ENCODE measurements at places on chromosomes 5 and 9. TPM values are rescaled to one million over a fixed set of nuclear protein-coding genes. Genes with fewer than 3 reads are reported as not detected.

GRCh38 chr5:173789031-173789920 is 98.9 kb upstream of the CPEB4 start:
- peak overlapping the region; percentile 49 for H3K27ac ChIP-seq
- H3K27me3 ChIP-seq: no peaks in the 10 kb centered on the region
- H3K4me3 ChIP-seq: no peak overlapping the region
- H3K36me3 ChIP-seq: no peaks in the 10 kb centered on the region
- peaks cover 20% of the 10 kb centered on the region for H3K4me1 ChIP-seq
- DNase-seq: peak; percentile 92

- no peaks in the 10 kb centered on the region for H3K36me3 ChIP-seq
- no peak for DNase-seq
- no peak overlapping the region for H3K27ac ChIP-seq
Measured at GRCh38 chr5:57349214-57349613, 133.4 kb downstream of the ACTBL2 start.

The FAM169A gene
- under 0.01 TPM for total RNA-seq

DNA sequence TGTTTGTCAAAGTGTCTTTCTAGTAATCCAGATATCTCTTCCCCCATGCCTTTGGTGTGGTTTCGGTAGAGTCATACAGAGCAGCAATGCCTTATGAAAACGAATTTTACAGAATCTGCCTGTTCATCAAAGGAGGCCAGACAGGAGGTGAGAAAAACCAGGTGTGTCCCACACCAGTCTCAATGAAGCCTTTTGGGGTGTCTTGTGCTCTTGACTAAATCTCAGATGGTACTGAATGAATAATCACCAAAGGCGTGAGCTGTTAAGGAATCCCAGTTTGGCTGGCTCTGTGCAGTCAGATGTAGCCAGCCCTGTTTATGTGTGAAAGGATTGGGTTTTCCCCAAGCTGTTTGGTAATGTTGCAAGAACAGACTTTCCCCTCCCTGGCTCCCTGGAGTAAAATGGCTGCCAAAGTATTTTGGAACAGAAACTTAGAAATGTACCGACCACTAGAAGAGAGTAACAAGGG is 70.8 kb upstream of the CDKN2B start:
- no peaks in the 10 kb centered on the region for H3K36me3 ChIP-seq
- peak overlapping the region; percentile 21 for H3K27ac ChIP-seq
- H3K27me3 ChIP-seq: no peaks in the 10 kb centered on the region
- H3K4me1 ChIP-seq: peaks cover 18% of the 10 kb centered on the region
- H3K4me3 ChIP-seq: no peak overlapping the region

- H3K27ac ChIP-seq: no peak overlapping the region
- H3K36me3 ChIP-seq: no peaks in the 10 kb centered on the region
- DNase-seq: no peak
Measured at GRCh38 chr5:151905557-151905961, 19.1 kb downstream of the GLRA1 start.

DNA sequence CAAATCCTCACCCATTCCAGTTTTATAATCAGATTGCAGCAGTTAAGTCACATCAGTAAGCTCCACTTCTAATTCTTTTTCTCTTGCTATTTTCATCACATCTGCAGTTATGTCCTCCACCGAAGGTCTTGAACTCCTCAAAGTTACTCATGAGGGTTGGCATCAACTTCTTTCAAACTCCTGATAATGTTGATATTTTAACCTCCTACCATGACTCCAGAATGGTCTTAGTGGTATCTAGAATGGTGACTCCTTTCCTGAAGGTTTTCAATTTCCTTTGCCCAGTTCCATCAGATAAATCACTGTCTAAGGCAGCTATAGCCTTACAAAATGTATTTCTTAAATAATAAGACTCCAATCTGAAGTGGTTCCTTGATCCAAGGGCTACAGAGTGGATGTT is 53.8 kb upstream of the EDIL3 start:
- peaks cover 29% of the 10 kb centered on the region for H3K4me1 ChIP-seq
- no peak for DNase-seq
- H3K27me3 ChIP-seq: no peaks in the 10 kb centered on the region
- no peaks in the 10 kb centered on the region for H3K36me3 ChIP-seq

The SOX30 gene
- total RNA-seq: under 0.01 TPM

GRCh38 chr5:97094579-97095317 is 47.7 kb downstream of the LIX1 start:
- no peak overlapping the region for H3K27ac ChIP-seq
- no peak overlapping the region for H3K4me3 ChIP-seq
- no peaks in the 10 kb centered on the region for H3K36me3 ChIP-seq
- H3K4me1 ChIP-seq: no peaks in the 10 kb centered on the region
- peaks cover 18% of the 10 kb centered on the region for H3K27me3 ChIP-seq

DNA sequence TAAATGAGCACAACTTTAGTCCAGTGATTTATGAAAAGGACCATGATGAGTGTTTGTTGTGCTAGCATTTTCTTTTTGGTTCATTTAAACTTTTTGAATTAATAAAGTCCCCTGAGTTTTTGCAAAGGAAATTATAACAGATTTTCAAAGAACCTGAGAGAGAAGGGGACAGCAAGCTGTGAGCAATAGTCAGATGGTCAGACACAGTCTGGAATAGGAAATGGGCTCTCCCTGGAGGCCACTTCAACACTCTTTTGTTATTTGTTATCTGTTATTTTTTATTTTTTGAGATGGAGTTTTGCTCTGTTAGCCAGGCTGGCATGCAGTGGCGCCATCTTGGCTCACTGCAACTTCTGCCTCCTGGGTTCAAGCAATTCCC is 171.1 kb downstream of the ARHGEF28 start:
- peak overlapping the region; percentile 1 for H3K4me3 ChIP-seq
- peak overlapping the region; percentile 93 for H3K27ac ChIP-seq
- peaks cover 44% of the 10 kb centered on the region for H3K4me1 ChIP-seq
- DNase-seq: peak; percentile 17
- H3K36me3 ChIP-seq: no peaks in the 10 kb centered on the region

DNA sequence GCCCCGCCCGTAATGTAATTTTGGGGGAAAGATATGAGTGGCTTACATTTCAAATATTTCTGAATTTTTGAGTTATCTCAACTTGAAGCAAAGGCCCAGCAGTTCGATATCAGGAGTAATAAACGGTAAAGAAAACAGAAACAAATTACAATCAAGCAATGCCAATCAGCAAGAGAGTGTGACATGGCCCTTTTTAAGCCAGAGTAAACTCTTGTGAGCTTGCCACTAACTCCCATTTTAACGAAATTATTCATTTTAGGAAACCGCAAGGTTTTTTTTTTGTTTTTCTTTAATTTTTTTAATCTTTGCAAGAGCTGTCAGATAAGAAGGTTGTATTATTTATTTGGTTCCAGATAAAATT is 17.6 kb upstream of the CDK7 start:
- no peaks in the 10 kb centered on the region for H3K27me3 ChIP-seq
- DNase-seq: no peak
- H3K4me3 ChIP-seq: peak overlapping the region; percentile 97

Data from osteoblast (primary cell).